ENCODE measurements at places on chromosomes 12 and 14.
A peak's percentile ranks its signal among the peaks of the same experiment; 100 is the strongest.

GRCh38 chr12:123491056-123491455, 33.1 kb downstream of the SNRNP35 start:
- DNase-seq = no peak

- DNase-seq = no peak
Observed at GRCh38 chr12:132638541-132639408, 20.2 kb downstream of the P2RX2 start.

DNA sequence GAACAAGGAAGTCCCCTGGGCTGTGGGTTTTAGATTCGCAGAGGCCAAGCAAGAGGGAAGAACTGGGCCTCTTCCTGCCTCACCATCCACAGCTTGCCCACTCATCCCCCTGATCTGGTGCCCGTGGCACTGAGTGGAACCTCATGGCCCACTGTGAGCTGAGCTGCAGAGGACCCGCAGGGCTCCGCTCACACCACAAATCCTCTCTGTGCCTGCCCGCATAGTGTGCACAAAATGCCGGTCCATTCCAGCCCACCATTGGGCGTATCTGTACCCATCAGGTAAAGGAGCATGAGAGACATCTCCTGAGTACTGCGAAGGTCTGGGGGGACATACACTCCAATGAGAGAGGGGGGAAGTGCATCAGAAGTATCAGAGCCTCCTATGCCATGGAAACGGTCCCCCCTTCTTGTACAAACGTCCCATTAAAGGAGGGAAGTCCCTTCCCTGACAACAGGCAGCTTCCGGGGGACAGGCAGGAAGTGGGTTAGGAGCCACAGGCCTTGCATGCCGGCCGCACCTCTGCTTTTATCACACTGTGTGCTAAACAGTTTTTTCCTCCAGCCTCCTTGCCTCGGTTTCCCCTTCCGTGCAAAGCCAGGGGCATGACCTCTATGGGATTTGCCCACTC, 309.4 kb upstream of the DIO3 start:
- DNase-seq = no peak

- DNase-seq = no peak
Observed at GRCh38 chr12:22299294-22299912, 35.1 kb downstream of the ST8SIA1 start.

DNA sequence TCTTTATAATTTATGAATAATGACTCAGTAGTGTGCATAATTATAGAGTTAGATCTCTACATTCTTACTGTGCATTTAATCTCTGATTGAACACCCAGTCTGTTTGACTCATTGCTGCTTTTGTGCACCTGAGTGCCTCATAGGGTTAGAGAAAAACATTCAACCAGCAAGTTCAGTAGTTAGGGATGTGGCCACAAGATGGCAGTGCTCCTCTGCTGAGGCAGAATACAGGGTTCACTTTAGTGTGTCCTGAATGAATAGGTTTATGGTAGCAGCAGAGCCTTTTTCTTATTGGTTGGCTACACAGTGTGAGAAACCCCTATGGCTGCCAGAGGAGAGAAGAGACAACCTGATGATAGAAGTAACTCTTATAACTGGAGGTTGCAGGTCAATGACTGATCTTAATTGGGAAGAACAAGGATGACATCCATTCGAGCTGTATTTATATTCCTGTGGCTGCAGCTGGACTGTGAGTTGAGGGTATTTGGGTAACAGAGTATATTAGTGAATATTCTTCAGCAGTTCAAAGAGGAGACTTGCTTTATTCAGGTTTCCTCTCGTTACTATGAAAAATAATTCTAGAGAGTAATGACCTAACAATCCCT, 194.9 kb upstream of the OR4E1 start:
- peak; percentile 72 for DNase-seq
